ENCODE measurements at places on chromosomes 2 and 18.

DNA sequence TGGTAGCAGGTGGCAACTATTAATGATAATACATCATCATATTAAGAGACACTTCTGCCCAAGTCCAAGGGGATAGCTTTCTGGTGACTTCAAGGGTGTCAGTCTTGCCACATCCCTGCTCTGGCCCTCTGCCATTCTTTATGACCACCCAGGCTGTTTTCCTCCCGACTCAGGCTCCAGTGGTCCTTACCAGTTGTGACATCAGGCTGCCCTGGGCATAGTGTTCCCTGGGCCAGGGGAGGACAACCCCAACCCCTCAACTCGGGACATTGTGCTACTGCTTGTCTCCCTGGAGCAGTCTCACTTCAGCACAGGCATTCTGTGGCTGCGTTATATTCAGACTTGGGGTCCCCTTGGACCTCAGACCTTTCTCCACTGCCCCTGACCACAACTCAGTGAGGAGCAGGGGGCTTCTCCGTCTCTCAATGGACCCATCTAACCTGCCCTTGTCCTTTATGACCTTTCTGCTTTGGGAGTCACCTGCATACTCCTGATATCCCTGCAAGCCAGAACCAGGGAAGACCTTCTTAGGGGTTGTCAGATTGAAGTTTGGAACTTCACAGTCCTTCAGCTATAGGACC, 12.8 kb downstream of the DNAJB2 start:
- DNase-seq = no peak

DNA sequence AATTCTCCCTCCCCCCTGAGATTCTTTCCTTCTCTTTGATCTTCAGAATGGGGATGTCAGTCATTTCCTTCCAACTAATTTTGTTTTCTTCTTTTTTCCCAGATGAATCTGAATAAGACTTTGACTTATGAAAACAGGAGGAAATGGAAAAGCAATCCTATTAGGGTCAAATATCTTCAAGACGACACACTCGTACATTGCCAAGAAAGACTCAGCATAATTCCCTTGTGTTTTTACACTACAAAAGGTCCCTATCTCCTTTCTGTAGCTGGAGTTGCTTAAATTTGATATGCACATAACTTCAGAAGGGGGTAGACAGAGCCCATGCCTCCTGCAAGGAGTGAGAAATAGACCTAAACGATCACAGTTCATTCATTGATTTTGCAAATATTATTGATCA, 230.3 kb upstream of the RBBP8 start:
- no peak for DNase-seq

DNA sequence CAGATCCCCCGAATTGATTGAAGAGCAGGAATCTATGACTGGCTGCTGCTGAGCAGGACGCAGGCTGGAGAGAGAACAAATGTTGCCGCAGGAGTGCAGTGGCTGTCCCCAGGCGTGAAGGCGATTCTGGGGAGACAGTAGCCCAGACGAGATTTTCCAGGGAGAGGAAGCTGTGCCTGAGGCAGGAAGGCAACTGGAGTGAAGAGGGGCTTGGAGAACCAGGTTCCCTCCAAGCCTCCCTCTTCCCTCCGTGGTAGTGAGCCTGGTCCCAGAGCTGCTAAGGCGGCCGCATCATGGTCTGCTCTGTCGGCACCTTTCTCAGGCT, 1.3 kb upstream of the NPPC start:
- DNase-seq = no peak

DNA sequence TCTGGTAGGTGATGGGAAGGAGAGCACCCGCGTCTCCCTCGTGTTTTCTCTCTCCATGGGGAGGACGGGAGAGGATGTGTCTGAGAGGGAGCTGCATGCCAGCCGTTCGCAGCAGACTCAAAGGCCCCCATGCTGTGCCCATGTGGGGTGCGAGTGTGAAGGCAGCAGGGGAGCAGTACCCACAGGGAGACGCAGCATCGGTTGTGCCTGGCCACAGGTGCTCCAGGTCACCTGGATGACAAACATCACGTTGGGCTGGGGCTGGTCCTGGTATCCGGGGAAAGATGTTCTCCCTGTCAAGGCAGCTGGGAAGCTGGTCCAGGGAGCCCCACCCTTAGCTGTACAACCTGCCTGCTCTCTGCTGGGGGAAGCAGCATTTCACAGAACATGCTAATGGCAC, 119.5 kb upstream of the SALL3 start:
- no peak for DNase-seq

DNA sequence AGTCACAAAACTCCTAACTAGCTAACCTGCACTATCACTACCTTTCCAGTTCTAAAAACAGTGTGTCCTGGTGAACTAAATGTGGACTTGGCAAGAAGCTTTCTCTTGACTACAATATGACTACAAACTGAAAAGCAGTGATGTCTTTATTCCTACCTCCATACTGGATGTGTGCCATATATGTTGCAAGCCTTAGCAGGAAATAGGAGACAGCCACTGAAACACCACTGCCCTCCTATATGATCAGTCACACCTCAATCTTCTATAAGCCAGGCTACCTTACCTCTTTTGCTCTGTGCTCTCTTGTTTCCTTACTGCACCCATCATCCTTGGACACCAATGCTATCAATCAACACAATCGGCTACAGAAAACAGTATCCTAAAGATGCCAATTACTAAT, 34.1 kb downstream of the SS18 start:
- no peak for DNase-seq

GRCh38 chr2:109456776-109457175, 157.0 kb downstream of the SEPTIN10 start:
- DNase-seq = no peak

DNA sequence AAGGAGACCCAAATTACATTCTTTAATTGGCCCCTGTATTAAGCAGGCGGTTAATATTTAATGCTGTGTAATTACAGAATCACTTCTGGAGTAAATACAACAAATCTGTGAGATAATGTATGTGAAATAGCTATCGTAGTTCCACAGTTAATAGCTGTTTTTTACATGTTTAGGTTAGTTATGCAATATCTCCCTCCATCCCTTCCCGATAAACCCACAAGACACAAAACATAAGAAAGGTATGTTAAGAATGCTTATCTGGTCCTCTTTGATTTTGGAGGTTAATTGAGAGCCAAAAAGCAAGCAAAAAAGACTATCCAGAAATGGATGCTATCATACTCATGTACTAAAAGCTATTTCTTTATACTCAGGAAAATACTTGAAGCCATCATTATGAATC, 49.1 kb downstream of the ZNF638 start:
- no peak for DNase-seq

GRCh38 chr2:159982270-159982669, 80.1 kb downstream of the PLA2R1 start:
- DNase-seq = no peak

- DNase-seq = no peak
Observed at GRCh38 chr2:214019229-214019972, 391.5 kb upstream of the VWC2L start.

DNA sequence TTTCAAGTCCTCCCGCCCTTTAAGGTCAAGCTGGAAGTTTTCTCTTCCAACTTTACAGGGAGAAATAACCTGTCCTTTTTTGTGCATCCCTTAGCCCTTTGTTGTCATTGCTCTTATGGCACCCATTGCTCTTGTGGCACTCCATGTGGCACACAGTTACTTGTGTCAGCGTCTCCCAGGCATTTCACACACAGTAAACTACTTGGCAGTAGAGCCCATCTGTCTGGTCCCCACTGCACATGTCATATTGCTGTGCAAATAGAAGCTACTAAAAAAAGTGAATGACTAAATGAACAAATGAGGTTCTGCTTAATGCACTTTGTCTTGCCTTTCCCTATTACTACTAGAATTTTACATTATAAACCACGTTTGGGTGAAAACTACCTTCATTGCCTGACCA, 149.3 kb downstream of the EML6 start:
- no peak for DNase-seq

DNA sequence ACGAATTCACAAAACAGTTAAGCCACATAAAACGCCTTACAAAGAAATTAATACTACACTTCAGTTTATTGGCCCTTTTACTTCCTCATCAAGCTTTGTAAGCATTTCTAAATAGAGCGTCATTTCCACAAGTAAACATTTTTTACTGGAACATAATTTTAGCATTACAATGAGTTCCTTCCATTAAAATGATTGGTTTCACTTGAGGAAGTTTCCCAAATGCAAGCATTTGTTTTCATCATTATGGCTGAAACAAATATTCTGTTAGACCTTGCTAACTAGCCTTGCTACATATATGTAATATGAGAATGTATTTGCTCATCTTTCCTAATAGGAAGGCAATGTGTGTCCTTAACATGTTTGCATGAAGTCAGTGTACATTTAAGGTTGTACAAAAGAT, 579.1 kb downstream of the IRS1 start:
- no peak for DNase-seq

DNA sequence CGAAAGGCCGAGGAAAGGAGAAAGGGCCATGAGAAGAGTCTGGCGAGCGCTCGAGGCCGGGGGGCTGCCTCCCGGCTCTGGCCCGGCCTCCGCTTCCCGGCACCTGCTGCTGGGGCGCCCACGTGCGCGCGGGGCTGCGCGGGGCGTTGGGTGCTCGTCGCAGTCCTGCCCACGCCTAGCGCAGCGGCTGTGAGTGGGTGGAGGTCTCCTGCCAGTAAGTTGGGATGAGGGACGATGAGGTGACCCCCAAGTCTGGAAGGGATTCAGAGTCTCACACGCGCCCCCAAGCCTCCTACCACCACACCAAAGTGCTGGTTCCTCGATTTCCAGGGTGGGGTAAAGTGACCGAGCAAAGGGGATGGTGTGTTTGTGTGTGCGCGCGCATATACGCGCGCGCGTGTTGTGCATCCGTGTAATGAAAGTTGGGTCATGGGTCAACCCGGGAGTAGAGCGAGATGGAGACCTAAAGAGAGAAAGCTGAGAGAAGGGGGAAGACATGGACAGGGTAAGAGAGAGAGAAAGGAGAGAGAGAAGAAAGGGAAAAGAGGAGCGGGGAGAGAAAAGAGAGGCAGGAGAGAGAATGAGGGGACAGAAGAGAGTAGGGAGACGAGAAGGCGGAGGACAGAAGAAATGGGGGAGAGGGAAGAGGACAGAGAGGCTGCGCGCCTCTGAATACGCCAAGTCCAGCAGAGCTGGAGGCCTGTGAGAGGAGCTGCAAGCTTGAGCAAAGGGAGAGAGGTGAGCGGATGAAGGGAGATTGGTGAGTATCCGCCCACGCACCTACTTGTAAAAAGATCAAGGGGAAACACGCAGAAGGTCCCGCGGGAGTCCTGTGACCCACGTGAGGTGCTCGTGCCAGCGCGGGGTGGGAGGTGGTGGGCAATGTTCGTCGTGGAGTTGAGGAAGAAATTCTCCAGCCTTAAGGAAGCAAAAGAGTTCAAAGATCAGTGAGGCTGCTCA, 1.7 kb upstream of the NETO1 start:
- DNase-seq = no peak

GRCh38 chr2:119086327-119086726, 72.2 kb downstream of the C1QL2 start:
- no peak for DNase-seq

GRCh38 chr18:76491776-76492668, 3.0 kb downstream of the ZNF516 start:
- no peak for DNase-seq

DNA sequence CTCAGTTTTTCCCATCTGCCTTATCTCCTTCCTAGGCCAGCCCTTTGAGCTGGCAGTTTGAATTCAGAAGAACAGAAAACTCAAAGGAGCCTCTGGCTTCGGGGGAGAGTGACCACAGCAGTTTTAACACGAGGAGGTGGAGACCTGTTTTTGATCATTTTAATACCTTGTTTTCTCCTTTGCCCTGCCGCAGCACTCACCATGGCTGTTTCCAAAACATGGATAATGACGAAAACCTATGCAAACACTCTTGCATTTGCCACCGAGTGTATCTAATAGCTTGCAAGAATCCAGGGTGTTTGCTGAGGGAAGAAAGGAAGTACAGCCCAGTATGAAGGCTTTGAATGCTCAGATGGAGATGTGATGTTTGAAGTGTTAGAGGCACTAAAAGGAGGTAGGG, 167.1 kb downstream of the PRKCE start:
- no peak for DNase-seq

DNA sequence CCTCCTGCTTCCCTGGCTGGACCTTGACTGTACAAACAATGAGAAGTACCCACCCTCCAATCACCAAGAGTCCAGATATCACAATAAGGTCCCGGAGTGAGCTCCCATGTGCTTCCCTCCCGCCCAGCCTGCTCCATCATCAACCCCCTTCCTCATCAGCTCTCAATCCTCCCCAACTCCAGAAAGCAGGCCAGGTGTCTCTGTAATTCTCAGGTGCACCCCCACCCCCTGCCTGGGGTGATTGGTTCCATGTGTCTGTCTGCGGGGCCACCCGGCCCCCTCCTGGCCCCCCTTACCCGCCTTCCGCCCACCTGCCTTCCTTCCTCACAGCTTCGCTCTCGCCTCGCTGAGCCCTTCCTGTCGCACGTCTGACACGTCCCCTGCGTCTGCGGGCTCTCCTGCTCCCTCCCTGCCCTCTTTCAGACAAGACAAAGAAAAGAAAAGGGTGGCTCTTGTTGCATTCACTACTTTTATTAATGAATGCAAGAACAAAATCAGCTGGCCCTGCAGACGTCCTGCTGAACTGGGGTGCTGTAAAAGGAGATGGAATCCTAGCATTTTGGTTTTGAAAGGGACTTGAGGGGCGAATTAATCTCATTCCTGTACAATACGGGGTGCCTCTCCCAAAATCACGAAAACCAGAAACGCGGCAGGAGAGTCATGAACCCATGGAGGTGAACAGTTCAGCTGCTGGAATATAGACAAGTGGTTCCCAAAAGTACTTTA, 26.5 kb upstream of the IGFBP2 start:
- no peak for DNase-seq

DNA sequence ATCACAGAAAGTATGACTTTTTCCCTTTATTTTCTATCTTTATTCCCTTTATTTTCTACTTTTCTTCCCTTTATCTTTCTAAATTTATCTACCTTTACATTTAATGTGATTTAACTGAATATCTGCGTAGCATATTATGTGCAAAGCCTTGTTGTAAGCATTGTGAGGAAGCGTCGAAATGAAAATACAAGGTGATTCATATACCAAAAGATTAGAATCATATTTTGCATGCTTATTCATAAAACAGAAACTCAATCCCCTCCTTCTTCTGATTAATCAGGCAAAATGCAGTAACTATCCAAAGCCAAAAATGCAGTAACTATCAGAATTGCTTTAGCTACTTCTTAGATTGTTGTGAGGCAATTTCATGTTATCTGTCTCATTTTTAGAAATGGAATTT, 393.0 kb downstream of the CDH19 start:
- DNase-seq = no peak

DNA sequence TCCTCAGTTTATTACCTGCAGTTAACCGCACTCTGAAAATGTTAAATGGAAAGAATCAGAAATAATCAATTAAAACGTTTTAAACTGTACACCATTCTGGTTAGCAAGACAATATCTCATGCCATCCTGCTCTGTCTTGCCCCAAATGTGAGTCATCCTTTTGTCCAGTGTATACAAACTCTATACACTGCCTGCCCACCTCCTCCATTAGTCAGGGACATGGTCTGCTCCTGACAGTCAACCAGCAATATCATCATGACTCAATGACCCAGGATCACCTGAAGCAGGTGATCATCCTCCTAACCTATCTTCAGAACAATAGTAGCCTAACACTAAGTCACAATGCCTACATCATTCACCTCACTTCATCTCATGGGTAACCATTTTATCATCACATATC, 214.7 kb downstream of the KCNH7 start:
- no peak for DNase-seq
